NCI-H1417 treated with DMSO at 0.1 percent for 48 hours (cell line): ENCODE measurements at places on chromosomes 2 and 18.

DNA sequence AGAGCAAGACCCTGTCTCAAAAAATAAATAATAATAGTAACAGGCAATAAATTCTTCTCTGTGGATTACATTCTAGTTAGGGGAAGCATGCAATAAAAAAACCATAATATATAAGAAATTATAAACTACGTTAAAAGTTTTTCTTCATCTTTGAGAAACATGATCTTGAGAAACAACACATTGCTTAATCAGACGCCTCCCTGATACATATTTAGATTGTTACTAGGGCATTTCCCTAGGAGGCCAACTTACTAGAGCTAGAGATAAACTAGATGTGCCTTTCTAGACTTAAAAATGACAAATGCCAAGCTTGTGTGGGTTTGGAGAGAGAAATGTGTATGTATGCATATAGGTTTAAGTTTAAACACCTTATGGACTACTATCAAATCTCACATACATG lies 76.3 kb upstream of the GALNT5 start:
- DNase-seq: no peak

- no peak for DNase-seq
These were observed 41.1 kb downstream of the LDLRAD4 start for GRCh38 chr18:13259701-13260100.

GRCh38 chr2:234189230-234189629 lies 138.7 kb downstream of the SPP2 start:
- DNase-seq: no peak

- no peak for DNase-seq
These were observed 706 bp downstream of the AGPS start for GRCh38 chr2:177393203-177393755.

DNA sequence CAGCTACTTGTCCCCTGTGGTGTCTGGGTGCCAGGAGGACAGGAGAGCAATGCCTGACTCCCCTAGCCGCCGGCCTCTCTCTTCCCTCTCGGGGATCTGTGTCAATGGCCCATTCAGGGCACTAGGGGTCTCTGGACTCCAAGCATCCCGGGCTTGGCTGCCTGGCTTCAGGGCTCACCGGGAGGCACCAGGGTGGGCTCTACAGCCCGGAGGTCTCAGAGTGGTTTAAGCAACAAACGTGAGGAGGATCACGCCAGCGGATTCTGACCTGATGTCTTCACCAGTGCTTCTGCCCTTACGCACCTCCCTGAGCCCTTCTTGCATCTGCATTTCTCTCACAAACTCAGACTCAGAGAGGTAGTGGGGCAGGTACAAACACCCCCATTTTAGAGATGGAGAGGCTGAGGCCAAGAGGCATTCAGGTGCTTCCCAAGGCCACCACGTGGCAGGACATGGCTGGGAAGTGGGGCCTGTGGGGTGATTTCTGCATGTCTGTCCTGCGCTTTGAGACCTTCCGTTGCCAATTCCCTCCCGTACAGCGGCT lies 243.0 kb downstream of the CELF4 start:
- no peak for DNase-seq

DNA sequence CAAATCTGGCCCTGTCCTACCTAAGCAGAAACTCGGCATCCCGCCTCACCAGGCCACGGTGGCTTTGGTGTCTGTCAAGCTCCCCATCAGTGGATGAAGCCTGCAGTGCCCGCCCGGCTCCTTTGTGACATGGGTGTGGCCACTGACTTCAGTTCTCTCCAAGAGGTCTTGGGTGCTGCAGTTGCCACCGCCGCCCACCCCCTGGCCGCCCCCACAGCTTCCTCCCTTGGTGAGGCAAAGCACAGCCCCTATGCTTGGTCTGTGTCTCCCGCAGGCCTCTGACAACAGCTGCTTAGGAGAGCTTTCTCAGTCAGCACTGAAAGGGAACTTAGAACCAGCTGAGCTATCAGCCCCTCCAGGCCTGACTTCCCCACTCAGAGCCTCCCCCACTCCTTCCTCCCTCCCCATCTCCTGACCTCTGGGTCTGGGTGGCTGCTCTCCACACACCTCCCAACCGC lies 22.9 kb upstream of the GPR55 start:
- DNase-seq: no peak

DNA sequence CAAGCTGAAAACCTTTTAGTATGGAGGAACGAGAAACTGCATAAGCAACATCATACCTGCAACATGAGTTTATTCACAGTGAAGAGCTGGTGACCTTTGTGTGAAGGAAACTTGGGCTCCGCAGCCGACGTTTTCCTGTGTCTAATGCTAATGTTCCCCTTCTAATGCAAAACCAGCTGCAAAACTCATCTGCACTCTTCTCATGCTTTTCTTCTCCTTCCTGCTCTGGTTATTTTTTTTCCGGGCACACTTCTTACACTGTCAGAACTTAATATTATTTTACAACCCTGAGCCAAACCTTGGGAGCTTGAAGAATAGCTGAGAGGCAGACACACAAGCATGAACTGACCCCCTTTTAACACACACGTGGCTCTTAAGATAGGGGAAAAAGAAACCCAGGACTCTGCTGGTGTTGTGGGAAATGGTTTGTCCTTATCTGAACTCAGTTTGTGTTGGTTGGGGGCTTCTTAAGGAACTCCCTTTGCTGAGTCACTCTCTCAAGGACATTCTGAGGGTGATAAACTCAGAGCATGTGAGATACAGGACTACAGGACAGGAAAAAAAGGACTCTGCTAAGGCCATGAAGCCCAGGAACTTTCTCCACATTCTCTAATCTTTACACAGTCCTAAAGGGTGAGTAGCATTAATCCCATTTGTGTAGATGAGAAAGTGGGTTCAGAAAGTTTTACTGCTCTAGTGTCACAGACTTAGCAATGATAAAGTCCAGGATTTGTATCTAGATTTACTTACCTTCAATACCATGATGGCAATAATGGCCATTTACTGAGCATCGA lies 439.3 kb upstream of the TRIB2 start:
- no peak for DNase-seq

GRCh38 chr18:42268186-42268725 lies 313.2 kb downstream of the PIK3C3 start:
- DNase-seq: no peak

- no peak for DNase-seq
These were observed 193.8 kb downstream of the TSN start for GRCh38 chr2:121949271-121949670.

GRCh38 chr2:156647377-156648010 lies 211.3 kb downstream of the GPD2 start:
- DNase-seq: no peak

GRCh38 chr2:236610991-236611821 lies 41.6 kb downstream of the ACKR3 start:
- no peak for DNase-seq

DNA sequence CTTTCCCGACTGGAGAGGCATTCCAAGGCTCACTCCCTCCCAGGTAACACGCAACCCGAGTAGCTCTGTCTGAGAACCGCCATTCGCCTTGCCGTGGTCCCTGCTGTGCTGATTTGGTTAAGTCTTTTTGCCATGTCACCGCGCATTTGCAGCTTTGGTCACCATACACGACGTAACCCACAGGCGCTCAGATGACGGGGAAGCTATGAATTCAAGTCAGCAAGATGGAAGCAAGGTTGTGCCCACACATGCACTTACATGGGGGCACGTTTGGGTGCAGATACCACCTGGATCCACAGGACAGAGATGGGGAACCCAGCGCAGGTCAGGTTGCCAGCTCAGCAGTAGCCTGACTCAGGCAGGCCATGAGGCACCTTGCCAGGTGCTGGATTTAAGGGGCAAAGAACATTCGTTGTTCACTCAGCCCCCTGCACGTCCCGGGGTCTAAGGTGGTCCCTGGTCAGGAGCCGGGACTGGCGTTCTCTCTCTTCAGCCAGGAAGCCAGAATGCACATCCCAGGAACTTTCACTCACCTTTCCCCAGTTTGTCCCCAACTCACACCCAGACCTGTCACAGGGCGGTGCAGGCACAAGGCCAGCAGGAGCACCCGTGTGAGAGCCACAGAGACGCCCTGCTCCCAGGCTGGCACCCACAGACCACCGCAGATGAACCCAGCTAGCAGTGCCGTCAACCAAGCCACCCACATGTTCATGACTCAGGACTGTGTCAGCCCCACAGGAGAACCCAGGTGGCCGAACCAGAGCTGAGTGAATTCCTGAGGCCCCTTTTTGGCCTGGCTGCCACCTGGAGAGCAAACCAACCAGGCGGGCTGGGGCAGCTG lies 19.9 kb downstream of the SNED1 start:
- DNase-seq: no peak

- DNase-seq: no peak
These were observed 359 bp downstream of the TGFBRAP1 start for GRCh38 chr2:105329197-105329554.

- DNase-seq: no peak
These were observed 106.7 kb upstream of the YPEL5 start for GRCh38 chr2:30040147-30040546.

GRCh38 chr2:239833269-239834109 lies 191.7 kb downstream of the NDUFA10 start:
- DNase-seq: no peak

- DNase-seq: no peak
These were observed 128.1 kb upstream of the SERTAD2 start for GRCh38 chr2:64781711-64782390.

GRCh38 chr18:36862182-36862581 lies 33.3 kb downstream of the KIAA1328 start:
- DNase-seq: no peak

DNA sequence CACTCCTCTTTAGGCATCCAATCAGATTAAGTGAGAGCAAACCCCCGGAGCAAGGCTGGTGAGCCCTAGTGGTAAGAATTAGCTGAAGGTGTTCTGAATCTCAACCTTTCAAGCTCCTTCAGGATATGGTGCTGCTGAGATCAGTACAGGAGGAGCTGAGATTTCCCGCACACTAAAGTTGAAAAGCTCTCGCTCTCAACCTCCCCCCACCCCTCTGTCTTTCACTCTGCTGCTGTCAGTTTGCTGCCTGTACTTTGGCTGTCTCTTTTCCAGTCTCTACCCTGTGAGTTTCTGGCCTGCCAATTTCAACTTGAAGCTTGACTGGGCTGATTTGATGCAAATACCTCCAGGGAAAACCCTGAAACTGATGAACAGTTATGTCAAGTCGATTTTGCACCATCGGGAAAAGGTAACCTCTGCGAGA lies 15.7 kb downstream of the ZEB2 start:
- DNase-seq: no peak

GRCh38 chr2:186349508-186349907 lies 136.6 kb upstream of the ZC3H15 start:
- no peak for DNase-seq

GRCh38 chr2:120783969-120784372 lies 48.3 kb downstream of the GLI2 start:
- DNase-seq: no peak

- DNase-seq: no peak
These were observed 221.8 kb upstream of the CTAGE1 start for GRCh38 chr18:22639561-22639960.

DNA sequence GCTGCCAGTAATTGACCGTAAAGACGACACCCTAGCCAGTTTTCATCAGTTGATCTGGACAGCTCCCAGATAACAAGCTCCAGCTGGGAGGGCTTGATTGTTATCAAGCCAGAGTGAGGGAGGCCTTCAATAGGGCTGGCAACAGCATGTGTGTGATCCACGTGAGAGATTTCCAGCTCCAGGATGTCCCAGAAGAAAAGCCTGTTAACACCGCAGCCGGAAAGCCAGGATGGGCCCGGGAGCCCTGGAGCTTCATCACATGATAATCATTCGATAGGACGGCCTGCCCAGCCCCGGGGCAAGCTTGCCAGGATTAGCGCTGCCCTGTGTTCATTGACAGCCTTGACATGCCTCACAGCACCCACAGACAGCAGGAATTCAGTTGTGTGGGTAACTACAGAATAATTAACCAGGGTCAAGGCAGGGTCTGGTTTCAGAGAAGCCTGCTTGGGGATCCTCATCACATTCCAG lies 182.5 kb downstream of the C1D start:
- DNase-seq: no peak

GRCh38 chr2:15762449-15762848 lies 170.8 kb downstream of the DDX1 start:
- no peak for DNase-seq

GRCh38 chr18:54444319-54444914 lies 86.7 kb downstream of the C18orf54 start:
- DNase-seq: no peak

DNA sequence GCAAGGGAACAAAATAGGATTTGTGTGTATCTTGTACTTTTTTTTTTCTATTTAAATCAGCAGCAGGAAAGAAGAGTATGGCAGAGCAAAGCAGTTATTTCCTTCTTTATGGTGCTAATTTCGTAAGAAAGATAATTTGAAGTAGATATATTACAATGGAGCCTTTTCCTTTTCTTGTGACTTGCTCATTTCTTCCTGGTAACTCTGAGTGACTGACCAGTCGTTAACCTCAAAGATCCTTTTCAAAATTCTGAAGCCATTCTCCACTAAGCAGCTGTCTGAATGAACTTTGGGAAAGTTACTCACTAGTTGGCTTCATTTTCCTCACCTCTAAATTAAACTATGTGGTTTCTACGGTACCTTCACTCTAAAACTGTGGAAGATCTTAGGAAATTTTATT lies 24.6 kb downstream of the AFTPH start:
- DNase-seq: no peak

GRCh38 chr2:188851826-188852225 lies 122.3 kb upstream of the COL3A1 start:
- no peak for DNase-seq

GRCh38 chr18:54749291-54749690 lies 79.0 kb upstream of the RAB27B start:
- DNase-seq: no peak
